Left forelimb (tissue), 1 donor: ENCODE measurements at places on chromosomes 7 and 10.

- no peak for DNase-seq
These were observed 9.4 kb downstream of the RNF133 start for GRCh38 chr7:122689346-122690109.

- no peak for DNase-seq
These were observed 248.7 kb downstream of the TSPAN12 start for GRCh38 chr7:120609136-120609753.

- DNase-seq = no peak
These were observed 99.2 kb downstream of the SUGCT start for GRCh38 chr7:40234046-40234445.

DNA sequence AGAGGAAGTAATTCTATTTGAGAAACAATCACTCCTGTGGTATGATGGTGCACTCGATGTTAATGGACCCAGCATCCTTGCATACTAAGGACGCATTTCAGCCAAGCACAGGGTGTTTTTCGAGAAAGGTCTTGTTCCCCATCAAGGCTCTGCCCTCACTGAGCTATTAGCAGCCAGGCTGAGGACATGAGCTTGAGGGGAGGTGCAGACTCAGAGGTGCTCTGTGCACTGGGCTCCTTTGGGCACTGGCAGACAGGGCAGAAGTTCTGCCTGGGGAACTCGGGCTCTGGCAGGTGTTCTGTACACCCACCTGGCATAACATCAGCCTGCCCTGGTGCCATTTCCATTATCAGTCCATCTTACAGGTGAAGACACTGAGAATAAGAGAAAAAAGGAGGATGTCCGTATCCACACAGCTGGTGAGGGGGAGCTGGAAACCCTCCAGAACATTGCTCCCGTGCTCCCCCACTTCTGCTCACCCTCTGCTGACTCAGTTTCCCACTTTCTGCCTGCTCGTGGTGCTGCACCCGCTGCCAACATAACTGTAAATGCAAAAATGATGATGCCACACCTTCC, 92.7 kb upstream of the RET start:
- no peak for DNase-seq

DNA sequence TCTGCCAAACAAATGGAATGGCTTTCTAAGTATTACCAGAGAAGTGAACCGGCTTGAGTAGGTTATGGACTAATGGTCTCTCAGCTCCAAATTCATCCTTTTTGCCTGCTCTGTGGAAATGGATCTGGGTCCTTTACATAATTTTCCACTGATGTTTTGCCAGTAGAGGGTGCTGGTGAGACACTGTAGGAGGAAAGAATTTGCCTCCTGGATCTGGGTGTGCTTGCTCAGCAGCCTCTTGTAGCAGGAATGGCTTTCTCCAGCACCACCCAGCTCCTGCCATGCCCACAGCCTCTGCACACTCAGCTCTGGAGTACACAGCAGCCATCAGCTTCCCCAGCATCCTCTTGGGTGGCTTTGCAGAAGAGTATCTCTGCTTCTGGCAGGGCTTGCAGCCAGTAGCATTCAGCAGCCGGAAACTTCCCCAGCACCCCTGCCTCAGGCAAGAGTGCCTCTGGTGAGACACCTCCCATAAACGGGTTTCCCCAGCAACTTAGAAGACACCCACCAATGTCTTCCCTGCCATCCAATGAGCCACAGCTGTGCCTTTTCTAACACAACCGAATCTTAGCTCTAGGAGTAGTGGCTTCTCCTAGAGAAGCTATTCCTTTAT, 235.0 kb upstream of the PLPP4 start:
- no peak for DNase-seq

- no peak for DNase-seq
These were observed 1.3 kb upstream of the SPOCK2 start for GRCh38 chr10:72089618-72090017.

DNA sequence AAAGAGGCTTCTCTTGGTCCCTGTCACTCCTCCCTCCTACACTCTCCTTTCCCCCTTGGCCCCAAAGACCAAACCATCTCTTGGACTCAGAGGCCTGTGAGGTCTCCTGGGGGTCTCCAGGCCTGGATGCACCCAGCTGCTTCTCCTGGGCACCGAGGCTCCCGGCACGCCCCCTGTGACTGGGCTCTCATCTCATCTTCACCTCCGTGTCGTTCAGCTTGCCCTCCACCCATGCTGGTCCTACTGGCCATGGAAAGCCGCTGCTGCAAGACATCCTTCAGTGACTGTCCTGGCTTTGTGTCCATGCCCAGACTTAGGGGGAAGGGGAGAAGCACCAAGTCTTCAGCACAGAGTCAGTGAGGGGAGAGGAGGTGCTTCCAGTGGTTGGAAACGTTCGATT, 141.4 kb upstream of the RET start:
- peak; percentile 60 for DNase-seq

- DNase-seq = no peak
These were observed 97.7 kb downstream of the TAF3 start for GRCh38 chr10:7915923-7916536.

GRCh38 chr10:125344573-125345171, 184.3 kb upstream of the CTBP2 start:
- no peak for DNase-seq
